ENCODE measurements at places on chromosomes 5 and 9.

- no peak for DNase-seq
Measured at GRCh38 chr5:173029499-173029921, 26.6 kb upstream of the CREBRF start.

- peak; percentile 8 for DNase-seq
Measured at GRCh38 chr5:172421-172820, 18.9 kb upstream of the LRRC14B start.

DNA sequence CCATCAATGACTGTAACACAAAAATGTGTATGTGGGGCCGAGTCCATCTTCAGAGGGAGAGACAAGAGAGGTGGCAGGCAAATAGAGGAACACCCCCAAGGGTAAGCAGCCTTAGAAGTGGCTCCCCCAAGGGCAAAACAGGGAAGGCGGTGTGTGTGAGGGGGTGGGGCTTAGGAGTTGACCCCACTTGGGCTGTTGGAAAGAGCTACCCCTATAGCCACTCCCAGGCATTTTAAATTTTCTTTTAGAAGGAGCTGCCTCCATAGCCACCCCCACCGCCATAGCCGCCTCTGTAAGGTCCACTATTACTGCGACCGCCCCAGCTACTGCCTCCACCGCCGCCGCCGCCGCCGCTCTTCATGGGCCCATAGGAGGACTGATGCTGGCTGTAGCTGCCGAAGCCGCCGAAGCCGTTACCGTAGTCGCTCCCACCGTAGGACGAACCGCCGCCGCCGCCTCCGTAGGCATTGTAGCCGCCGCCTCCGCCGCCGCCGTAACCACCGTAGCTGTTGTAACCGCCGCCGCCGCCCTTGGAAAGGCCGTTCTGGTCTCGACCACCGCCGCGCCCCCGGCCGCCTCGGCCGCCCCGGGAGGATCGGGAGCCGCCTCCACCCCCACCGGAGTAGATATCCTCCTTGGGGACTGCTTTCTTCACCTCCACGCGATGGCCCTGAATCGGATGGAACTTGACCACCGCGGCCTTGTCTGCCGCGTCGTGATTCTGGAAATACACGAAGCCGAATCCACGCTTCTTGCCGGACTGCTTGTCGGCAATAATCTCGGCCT, 1.1 kb downstream of the HNRNPA0 start:
- DNase-seq: peak; percentile 54

DNA sequence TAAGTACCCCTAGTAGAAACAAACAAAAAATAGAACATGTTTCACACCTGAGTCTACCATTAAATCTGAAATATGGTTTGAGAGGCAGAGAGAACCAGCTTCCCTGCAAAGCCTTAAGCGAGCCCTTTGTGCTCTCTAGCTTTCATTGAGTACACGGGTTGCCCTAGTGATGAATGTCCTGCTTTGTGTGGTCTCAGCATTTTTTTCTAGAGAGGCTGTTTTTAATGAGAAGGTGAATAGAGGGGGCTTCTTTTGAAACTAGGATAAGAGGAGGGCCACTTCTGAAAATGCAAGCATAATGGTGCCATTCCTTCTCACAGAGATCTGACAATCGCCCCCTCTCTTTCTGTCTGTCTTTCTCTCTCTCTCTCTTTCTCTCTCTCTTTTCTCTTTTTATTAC, 131.3 kb downstream of the MACIR start:
- no peak for DNase-seq

- DNase-seq: no peak
Measured at GRCh38 chr5:75088648-75089047, 36.3 kb upstream of the GCNT4 start.

All from femur (tissue), 1 donor.